NCI-H446 treated with DMSO at 0.1 percent for 48 hours (cell line): ENCODE measurements at places on chromosomes 2 and 18.

DNA sequence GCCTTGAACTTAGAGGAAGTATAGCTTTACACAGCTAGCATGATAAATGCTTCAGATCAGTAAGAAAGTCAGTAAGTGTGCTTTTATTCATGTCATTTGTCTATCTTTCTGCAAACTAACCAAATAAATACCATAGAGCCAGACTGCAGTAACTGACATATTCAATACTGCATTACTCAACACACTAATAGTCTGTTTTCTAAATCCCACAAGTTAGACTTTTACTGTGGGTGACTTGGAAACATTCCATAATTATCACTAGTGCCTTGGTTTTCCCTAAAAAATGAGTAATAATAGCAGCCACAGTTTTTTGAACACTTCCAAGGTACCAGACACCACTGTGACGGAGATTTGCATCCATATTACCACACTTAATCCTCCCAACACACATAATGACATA lies 33.0 kb downstream of the ACVR1 start:
- no peak for DNase-seq

DNA sequence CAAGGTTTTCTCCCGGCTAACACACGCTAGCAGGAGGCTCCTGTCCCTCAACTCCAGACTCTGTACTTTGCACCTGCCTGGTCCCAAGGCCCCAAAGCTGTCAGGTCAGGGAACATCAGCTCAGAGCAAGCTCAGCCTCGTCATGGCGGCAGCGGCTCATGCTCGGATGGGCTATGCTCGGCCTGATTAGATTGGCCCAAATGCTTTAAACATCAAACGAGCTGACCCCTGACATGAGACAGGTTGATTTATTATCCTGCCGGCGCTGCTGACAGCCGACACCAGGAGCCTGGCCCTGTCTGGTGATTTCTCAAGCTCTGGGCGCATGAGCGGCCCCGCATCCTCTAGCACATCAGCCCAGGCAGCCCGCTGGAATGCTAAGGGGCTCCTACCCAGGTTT lies 436.4 kb downstream of the EIPR1 start:
- DNase-seq = no peak

GRCh38 chr2:61736953-61737352 lies 116.9 kb downstream of the FAM161A start:
- no peak for DNase-seq

GRCh38 chr2:220969348-220969747 lies 602.8 kb downstream of the EPHA4 start:
- DNase-seq = no peak

GRCh38 chr18:75545189-75545588 lies 117.7 kb upstream of the SMIM21 start:
- DNase-seq = no peak

GRCh38 chr2:68768951-68769350 lies 34.3 kb downstream of the ARHGAP25 start:
- DNase-seq = no peak

- no peak for DNase-seq
Observed at GRCh38 chr2:242063436-242063835, 193.9 kb downstream of the RTP5 start.

DNA sequence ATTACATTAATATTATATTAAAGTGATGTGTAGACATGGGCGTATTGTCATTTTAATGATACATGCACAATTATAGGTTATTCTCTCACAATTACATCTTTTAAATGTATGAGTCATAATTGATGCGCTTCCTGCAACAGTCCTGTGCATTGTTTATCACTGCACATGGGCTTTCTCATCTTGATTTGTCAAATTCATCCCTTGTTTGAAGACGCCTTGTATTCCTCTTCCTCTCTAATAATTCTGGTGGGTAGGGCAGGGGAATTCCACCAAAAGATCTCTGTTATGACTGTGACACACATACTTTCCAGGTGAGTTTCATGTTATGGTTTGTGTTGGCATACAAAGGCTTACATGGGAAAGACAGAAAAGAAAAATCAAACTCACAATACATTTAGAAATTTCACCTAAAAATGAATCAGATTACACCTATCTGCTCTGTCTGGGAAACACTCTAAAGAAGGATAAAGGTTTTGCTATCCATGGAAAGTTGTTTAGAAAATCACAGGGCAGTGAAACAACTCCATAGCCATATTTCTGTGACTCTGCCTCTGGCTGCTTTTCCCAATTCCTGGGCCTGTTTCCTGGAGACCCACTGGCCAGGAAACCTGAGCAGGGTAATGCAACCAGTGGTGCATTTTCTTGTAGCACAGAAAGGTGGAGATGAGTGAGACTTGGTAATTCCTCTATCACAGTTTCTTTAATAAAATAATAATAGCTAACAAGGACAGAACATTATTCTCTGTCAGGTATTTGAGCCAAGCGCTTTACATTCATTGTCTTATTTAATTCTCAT lies 13.2 kb downstream of the SLC9A2 start:
- no peak for DNase-seq

- no peak for DNase-seq
Observed at GRCh38 chr2:102401456-102401855, 21.5 kb upstream of the IL18RAP start.

DNA sequence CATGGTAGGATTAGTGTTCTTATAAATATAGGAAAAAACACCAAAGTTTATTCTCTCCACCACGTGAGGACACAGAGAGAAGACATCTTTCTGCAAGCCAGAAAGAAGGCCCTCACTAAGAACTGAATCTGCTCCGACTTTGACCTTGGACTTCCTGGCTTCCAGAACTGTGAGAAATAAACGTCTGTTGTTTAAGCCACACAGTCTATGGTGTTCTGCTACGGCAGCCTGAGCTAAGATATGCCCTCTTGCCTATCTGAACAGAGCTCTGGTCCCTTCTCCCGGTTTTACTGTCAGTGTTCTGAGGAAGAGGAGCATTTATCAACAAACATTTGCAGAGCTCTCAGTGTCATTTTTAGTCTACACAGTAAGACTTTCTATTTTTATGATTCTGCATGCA lies 131.3 kb downstream of the DOK6 start:
- no peak for DNase-seq

DNA sequence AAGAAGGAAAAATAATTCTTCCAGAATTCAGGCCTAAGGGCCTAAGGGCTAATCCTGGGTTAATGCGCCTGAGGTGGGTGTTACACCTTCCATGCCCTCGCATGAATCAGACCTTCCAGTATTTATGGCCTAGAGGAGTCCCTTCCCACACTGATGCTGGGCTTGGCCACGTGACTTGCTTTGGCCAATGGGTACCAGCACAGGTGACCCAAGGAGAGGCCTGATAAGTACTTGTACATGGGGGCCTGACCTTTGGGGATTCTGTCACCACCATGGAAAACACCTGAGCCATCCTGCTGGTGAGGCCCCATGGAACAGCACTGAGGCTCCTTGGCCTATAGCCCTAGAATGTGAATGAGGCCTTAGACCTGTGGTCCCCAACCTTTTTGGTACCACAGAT lies 79.8 kb downstream of the TNFRSF11A start:
- DNase-seq = no peak

GRCh38 chr2:109211315-109211714 lies 82.3 kb downstream of the SH3RF3 start:
- no peak for DNase-seq

- no peak for DNase-seq
Observed at GRCh38 chr2:240933048-240933965, 27.2 kb downstream of the CROCC2 start.

GRCh38 chr2:26018184-26019055 lies 15.5 kb upstream of the RAB10 start:
- DNase-seq = peak; percentile 47

DNA sequence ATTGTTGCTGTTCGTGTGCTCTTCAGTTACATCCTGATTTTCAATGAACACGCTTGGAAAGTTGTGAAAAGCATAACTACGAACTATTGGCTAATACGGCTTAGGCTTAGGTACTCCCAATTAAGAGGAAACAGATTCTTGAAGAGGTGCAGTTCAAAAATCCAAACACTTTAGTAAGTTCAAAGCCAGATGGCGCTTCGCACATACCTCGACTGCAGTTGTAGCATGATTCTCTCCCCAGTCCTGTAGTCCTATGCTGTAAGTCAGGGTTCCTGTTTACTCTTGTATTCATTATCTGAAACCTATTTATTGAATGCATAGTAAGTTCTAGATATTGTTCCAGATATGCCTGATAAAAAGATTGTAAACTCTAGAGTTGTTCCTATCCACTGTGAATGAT lies 165.2 kb downstream of the TRIB2 start:
- DNase-seq = no peak

DNA sequence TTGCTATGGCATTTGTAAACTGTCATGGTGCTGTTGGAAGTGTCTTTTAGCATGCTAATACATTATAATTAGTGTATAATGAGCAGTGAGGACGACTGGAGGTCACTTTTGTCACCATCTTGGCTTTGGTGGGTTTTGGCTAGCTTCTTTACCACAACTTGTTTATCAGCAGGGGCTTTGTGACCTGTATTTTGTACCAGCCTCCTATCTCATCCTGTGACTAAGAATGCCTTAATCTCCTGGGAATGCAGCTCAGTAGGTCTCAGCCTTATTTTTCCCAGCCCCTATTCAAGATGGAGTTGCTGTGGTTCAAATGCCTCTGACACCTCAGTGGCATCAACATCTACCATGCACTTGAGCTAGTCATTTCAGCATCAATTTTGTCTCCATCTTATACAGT lies 29.7 kb downstream of the LYPD6 start:
- no peak for DNase-seq

DNA sequence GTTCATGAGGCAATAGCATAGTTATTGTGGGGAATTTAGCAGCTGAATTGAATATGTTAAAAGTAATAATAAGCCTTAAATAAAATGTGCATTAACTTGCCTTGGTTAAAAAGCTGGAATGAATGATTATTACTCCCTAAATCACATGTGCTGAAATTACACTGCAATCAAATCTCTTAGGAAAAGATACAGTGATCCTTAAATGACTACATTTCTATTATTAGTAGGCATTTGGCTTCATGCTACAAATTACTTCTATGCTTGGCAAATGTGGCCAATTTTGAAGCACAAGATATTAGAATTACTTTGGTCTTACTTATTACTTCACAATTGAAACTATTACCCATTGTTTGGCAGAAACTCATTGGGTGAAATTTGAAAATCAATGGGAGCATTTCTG lies 5.4 kb downstream of the RND3 start:
- no peak for DNase-seq

DNA sequence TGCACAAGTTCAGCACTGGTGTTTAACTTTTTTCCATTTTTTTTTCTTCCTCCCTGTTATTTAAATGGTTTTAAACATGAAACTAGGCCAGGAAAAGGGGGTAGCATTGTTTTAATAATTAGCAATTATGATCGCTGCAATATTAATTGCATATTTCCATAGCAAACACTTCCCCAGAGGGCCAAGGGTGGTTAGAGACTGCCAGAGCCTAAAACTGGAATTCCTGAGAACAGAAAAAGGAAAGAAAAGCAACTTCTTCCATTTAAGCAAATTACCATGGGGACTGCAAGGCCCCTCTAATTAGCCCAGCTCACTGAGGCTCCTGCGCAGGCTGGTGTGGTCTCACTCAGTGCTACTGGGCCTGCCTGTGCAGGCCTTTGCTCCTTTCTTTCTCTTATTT lies 201.5 kb downstream of the SMAD2 start:
- DNase-seq = no peak

DNA sequence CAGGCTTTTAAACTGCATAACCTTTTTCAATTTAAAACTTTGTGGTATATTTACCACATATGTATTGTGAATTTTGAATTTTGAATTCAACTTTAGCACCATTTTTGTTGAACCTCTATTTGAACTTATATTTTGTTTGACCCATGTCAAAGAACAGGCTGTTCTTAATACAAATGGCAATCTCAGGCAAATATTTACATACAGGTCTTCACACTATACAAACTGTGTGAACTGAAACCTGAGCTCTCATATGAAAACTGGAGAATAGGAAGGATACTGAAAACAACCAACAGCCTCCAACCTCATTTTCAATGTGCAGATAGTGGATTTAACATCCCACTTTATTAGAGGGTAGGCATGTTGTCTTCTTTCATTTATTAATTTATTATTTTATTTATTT lies 491.8 kb downstream of the KCNJ3 start:
- DNase-seq = no peak

- no peak for DNase-seq
Observed at GRCh38 chr2:191316246-191316994, 71.2 kb downstream of the MYO1B start.

- no peak for DNase-seq
Observed at GRCh38 chr2:219508444-219508734, 5.9 kb upstream of the ASIC4 start.

- DNase-seq = no peak
Observed at GRCh38 chr2:225190987-225191386, 148.7 kb upstream of the DOCK10 start.

DNA sequence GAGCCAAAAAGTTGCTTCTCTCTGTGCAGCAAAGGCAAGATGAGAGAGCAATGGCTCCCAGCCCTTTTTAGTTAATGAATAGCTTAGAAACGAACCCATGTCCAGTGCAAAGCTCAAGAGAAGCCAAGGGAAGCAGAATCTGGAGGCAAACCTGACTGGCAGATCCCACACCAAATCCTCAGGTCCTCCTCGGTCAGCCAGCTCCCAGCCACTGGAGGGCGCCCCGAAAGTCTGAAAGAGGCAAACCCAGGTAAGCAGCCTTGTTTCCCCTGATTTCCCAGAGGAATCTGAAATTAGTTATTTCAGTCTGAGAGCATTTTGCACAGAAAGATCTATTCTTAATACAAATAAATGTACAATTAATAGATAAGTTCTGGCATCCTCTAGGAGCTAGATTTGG lies 71.3 kb upstream of the PID1 start:
- DNase-seq = no peak

DNA sequence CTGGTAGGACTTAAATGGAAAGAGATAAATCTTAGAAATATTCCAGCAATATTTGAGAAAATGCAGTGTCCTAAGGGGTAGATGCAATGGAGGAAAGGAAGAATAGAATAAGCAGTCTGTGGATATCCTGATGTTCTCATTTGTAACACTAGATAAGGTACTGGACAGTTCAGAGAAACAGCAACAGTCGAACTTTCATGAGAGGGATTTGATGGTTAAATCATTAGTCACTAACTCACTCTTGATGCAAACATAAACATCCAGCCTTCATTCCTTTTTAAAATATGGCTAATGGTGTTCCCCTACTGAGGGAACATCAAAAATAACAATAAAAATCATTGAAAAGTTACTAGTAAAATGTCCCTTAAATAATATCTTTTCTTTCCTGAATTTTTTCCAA lies 211.4 kb upstream of the SLC39A10 start:
- no peak for DNase-seq

- DNase-seq = no peak
Observed at GRCh38 chr2:112915300-112916144, 4.6 kb downstream of the IL37 start.

- no peak for DNase-seq
Observed at GRCh38 chr2:101463911-101464641, 10.8 kb downstream of the RFX8 start.

- DNase-seq = no peak
Observed at GRCh38 chr18:9561759-9562158, 52.6 kb downstream of the PPP4R1 start.

DNA sequence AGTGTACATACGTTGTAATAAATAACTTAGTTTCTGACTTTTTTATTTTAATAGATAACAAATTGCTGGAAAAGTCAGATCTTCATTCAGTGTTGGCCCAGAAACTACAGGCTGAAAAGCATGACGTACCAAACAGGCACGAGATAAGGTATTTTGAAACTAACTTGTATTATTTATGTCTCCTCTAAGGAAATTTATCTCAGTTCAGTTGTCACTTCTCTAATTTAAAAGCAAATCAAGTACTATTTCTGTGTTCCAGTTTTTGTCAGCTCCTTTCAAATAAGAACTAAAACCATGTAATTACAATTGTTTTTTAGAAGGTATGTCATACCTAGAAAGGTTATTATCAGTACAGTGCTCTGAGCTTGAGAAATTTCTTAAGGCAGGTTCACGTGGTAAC lies 4.6 kb downstream of the ATG16L1 start:
- no peak for DNase-seq
